ENCODE measurements at places on chromosomes 12 and 14. TPM values are rescaled to one million over a fixed set of nuclear protein-coding genes. Genes with fewer than 3 reads are reported as not detected.

Gene PRB2
- total RNA-seq: not detected

Gene C12orf42
- not detected for total RNA-seq

Gene TRPV4
- 1.1 TPM for total RNA-seq

Gene DBX2
- total RNA-seq: not detected

Gene PDE3A
- total RNA-seq: 2.2 TPM

Gene LPAR5
- total RNA-seq: not detected

Gene STON2
- 4.9 TPM for total RNA-seq

Gene RNASE3
- total RNA-seq: 0.16 TPM

Gene LRRC9
- total RNA-seq: not detected

Gene KLRC2
- 0.43 TPM for total RNA-seq

Gene MYF6
- not detected for total RNA-seq

Gene RPL10L
- not detected for total RNA-seq
